ENCODE measurements at places on chromosomes 2 and 18. TPM values are rescaled to one million over a fixed set of nuclear protein-coding genes. Genes with fewer than 3 reads are reported as not detected.

- H3K36me3 ChIP-seq = no peaks in the 10 kb centered on the region
- H3K4me1 ChIP-seq = no peaks in the 10 kb centered on the region
- H3K27ac ChIP-seq = no peak overlapping the region
- H3K27me3 ChIP-seq = no peaks in the 10 kb centered on the region
- DNase-seq = no peak
- H3K4me3 ChIP-seq = no peak overlapping the region
Measured at GRCh38 chr2:145043399-145043834, 523.5 kb upstream of the ZEB2 start.

DNA sequence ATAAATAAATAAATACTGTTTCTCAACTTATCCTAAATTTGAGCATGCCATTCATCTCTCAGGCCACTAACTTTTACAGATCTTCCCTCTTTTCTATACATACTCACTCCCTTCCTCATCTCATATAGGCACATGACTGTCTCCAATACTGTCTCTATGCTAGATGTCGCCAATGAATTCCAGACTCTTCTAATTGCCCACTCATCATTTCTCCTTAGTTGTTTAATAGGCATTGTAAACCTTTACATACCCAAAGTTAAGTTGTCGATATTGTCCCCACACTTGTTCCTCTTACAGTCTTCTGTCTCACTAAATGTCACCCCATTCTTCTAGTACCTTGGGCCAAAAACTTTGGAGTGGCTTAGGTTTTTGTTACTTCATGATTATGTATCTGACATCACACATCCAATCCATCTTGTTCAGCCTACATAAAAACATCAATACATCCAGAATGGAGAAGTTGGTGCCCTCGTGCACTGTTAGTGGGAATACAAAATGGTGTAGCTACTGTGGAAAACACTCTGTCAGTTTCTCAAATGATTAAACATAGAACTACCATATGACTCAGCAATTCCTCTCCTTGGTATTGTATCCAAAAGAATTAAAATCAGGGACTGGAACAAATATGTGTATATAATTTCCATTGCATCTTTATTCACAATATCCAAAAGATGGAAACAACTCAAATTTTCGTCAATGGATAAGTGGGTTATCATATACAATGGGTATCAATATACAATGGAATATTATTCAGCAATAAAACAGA is 935.1 kb downstream of the SLC4A3 start:
- DNase-seq = no peak
- H3K27ac ChIP-seq = no peak overlapping the region
- no peaks in the 10 kb centered on the region for H3K27me3 ChIP-seq
- no peaks in the 10 kb centered on the region for H3K4me1 ChIP-seq
- no peaks in the 10 kb centered on the region for H3K36me3 ChIP-seq
- no peak overlapping the region for H3K4me3 ChIP-seq

- no peak overlapping the region for H3K27ac ChIP-seq
- no peak for DNase-seq
- H3K27me3 ChIP-seq = no peaks in the 10 kb centered on the region
- H3K36me3 ChIP-seq = no peaks in the 10 kb centered on the region
- H3K4me3 ChIP-seq = no peak overlapping the region
Measured at GRCh38 chr2:80748592-80748991, 444.0 kb upstream of the LRRTM1 start.

DNA sequence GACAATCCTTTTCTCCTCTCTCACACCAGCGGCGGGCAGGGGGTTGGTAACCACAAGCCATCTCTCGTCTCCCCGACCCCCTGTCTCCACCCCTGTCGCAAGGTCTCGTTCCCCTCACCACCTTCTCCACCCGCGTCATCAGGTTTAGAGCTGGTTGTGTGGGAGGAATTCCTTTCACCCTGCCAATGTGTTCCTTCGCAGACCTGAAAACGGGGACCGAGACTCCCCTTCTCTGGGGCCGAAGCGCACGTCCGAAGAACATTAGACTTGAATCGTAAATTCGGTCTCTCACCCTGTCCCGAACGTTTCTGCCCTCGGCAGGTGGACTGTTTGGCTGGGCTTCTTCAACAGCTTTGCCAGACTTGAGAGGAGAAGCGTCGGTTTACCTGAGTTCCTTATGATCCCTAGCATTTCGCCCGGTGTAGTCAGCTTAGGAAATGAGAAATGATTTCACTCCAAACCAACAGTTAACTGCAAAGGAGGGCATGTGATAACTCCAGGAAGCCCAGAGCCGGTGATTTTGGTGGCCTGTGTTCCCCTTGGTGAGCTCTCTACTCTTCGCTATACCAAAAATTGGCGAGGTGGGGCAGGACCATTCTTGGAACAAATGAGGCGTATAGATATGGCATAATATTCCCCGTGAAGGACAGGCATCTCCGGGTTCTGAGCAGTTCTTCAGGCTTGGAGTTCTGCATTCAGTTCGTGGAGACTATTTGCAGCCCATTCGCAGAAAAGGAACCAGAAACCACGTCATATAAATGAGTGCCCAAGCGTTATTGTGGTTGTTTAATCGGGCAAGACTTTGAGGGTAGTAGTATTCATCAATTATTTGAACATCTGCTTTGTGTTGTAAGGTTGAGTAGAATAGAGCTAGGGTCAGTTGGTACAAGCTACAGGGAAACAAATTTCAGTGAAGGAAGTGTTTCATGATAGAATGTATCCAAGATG is 694 bp downstream of the CFAP36 start:
- peak; percentile 48 for DNase-seq
- peaks cover 21% of the 10 kb centered on the region for H3K36me3 ChIP-seq
- peaks cover 11% of the 10 kb centered on the region for H3K4me1 ChIP-seq
- H3K27ac ChIP-seq = peak overlapping the region; percentile 89
- H3K27me3 ChIP-seq = no peaks in the 10 kb centered on the region
- H3K4me3 ChIP-seq = peak overlapping the region; percentile 73

- H3K4me1 ChIP-seq = no peaks in the 10 kb centered on the region
- no peaks in the 10 kb centered on the region for H3K27me3 ChIP-seq
- no peak for DNase-seq
- H3K27ac ChIP-seq = no peak overlapping the region
Measured at GRCh38 chr2:224377751-224378700, 23.9 kb downstream of the FAM124B start.

GRCh38 chr2:160141912-160142311 is 58.2 kb downstream of the ITGB6 start:
- no peak overlapping the region for H3K27ac ChIP-seq
- no peak overlapping the region for H3K4me3 ChIP-seq
- H3K27me3 ChIP-seq = peaks cover 14% of the 10 kb centered on the region
- no peak for DNase-seq

GRCh38 chr2:1072250-1072649 is 121.6 kb downstream of the SNTG2 start:
- DNase-seq = no peak
- no peaks in the 10 kb centered on the region for H3K36me3 ChIP-seq

- H3K27me3 ChIP-seq = no peaks in the 10 kb centered on the region
- DNase-seq = no peak
- no peak overlapping the region for H3K4me3 ChIP-seq
- no peaks in the 10 kb centered on the region for H3K36me3 ChIP-seq
Measured at GRCh38 chr2:172693037-172693436, 42.6 kb upstream of the RAPGEF4 start.

DNA sequence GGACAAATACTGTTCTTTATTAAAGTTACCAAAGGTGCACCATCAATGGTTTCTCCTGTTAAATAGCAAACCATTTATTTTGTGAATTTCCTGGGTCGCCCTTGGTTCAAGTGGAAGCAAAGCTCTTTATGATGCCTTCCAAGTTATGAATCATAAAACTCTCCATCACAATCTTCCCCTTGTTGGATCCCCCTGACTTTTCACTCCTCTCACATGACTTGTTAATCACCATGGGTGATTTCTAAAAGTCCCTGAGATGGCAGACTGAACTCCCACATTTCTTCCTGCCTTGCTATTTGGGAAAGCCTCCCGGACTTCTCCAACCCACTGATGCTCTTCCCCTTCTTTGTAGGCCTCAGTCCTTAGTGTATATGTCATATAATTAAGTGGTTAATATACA is 176.0 kb downstream of the THADA start:
- H3K4me1 ChIP-seq = peaks cover 7% of the 10 kb centered on the region
- no peaks in the 10 kb centered on the region for H3K36me3 ChIP-seq
- no peak overlapping the region for H3K27ac ChIP-seq
- DNase-seq = no peak
- H3K27me3 ChIP-seq = no peaks in the 10 kb centered on the region

- no peak overlapping the region for H3K4me3 ChIP-seq
- DNase-seq = no peak
- H3K27ac ChIP-seq = no peak overlapping the region
- no peaks in the 10 kb centered on the region for H3K36me3 ChIP-seq
- no peaks in the 10 kb centered on the region for H3K27me3 ChIP-seq
Measured at GRCh38 chr18:76265497-76266235, 229.4 kb downstream of the ZNF516 start.

DNA sequence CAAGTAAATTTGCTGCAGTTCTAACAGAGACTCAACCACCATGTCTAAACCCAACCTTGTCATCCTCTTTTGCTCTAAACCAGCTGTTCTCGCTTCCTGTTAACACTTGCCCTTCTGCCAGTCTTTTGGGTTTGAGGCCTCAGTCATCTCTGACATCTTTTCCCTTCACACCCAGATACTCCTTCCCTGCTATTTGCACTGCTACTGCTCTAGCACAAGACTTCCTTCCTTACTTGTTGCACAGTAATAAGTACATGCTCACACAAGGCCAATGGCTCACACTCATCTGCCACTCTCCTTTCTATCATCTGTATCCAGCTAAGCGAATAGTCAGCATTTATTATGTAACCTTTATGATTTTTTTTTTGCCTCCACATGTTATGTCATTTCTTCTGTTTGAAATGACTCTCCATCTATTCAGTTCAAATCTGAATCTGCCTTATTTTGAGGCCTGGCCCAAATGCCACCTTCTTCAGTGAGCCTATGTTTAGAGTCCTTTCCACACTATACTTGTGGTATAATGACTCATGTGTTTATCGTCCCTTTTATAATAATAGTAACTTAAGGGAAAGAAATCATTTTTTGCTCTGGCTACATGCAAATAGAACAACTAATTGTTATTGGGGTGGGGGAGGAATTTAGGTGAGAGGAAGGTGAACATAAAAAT is 22.5 kb upstream of the CDKL4 start:
- H3K4me1 ChIP-seq = no peaks in the 10 kb centered on the region
- H3K27ac ChIP-seq = no peak overlapping the region
- no peak overlapping the region for H3K4me3 ChIP-seq
- no peaks in the 10 kb centered on the region for H3K27me3 ChIP-seq
- peak; percentile 9 for DNase-seq

Gene SCYGR8
- total RNA-seq = not detected

Data from CD4-positive, alpha-beta T cell (primary cell).